Stimulated activated CD8-positive, alpha-beta memory T cell treated with anti-CD3 and anti-CD28 coated beads, Interleukin-2, amount 100 ng/mL, for 1 hour (primary cell): ENCODE measurements at places on chromosomes 12 and 14.
A peak's percentile ranks its signal among the peaks of the same experiment; 100 is the strongest.

DNA sequence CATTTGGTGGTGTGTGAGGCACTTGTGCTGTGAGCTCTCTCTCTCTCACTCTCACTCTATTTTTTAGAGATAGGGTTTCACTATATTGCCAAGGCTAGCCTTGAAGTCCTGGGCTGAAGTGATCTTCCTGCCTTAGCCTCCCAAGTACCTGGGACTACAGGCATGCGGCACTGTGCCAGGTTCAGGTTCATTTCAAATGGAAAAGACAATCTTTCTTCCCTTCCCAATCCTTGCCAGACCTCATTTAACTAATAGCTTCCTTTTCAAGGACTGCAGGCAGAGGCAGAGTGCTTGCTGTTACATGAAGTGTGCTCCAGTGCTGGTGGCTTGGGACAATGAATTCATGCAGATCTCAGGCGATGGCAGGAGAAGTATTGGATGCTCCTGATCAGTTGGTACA is 73.2 kb upstream of the BICD1 start:
- DNase-seq: no peak

DNA sequence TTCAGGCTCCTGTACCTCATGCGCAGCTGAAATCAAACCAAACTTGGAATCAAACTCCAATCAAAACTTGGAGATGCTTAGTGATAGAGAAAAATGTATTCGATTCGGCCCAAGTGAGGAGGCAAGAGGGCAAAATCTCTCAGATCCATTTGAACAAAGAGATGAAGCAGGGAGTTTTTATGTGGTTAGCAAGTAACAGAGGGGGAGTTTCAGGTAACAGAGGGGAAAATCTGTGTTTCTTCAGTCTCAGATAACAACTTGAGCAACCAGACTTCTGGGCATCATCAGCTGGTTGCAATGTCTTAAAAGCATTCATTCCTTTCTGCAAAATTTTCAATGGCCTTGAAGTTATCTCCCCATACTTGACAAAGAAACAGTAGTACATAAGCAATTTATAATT is 245.1 kb upstream of the AVPR1A start:
- no peak for DNase-seq

GRCh38 chr14:59146484-59146883 is 42.0 kb upstream of the DAAM1 start:
- no peak for DNase-seq

DNA sequence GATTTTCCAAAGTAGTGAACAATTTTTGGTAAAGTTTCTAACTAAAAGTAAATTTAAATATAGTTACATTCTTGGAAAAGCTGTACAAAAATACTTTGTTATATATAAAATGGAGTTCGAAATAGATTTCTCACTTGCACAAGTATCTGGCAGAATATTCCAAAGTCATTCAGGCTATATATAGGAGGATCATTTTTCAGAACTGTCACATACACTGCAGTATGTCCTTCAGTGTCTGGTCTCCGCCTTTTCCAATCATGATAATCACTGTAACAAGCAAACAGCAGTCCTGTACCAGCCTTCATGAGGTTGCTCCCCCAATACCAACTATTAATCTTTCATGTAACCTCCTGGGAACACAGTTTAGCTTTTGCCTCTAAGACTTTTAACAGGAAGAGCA is 18.6 kb downstream of the TBK1 start:
- DNase-seq: no peak

DNA sequence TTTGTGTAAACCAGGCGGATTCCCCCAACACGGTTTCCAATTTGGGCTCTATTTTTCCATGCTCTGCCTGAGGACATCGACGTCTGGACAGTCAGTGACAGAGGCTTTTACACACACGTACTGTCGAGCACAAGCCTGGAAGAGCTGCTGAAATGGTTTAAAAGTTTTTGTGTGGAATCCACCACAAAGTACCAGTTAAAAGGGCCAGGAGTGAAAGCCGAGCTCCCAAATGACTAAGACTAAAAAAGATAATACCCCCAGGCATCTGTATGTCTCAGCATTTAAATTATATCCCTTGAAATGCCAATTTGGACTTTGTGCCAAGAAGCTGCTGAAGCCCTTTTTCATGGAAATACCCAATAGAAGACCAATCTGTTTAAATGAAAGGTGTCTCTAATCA is 173.2 kb downstream of the EGLN3 start:
- no peak for DNase-seq

- DNase-seq: no peak
Observed at GRCh38 chr12:2150833-2151232, 98.0 kb downstream of the CACNA1C start.

GRCh38 chr12:107242189-107242588 is 148.8 kb upstream of the CRY1 start:
- DNase-seq: no peak

GRCh38 chr12:124564971-124565491 is 2.4 kb downstream of the NCOR2 start:
- no peak for DNase-seq

GRCh38 chr12:115820656-115821055 is 456.8 kb downstream of the MED13L start:
- DNase-seq: no peak

- no peak for DNase-seq
Observed at GRCh38 chr12:57461276-57461916, 1.8 kb downstream of the GLI1 start.

DNA sequence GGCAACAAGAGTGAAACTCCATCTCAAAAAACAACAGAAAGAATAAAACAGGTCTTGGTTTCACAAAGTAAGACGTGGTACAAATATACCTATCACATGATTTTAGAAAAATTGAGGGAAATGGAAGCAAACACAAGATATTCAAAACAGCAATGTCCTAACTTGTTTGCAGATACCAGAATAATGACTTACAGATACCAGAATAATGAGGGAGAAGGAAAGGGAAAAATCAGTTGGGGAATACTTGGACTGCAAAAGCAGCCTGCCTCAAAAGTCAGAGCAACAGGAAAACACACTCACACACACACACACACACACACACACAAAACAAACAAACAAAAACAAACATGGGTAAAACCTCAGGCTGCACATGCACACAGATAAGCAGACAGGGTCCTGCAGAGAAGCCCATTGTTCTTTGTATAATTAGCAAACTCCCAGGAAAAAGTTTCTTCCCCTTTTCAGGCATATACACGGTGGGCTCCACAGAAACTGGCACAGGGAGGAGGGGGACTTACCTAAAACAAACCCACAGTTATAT is 65.7 kb upstream of the CAPRIN2 start:
- DNase-seq: no peak

GRCh38 chr12:25382311-25383106 is 131.8 kb upstream of the KRAS start:
- no peak for DNase-seq

GRCh38 chr14:77579065-77579464 is 37.4 kb downstream of the SPTLC2 start:
- DNase-seq: no peak

- peak; percentile 17 for DNase-seq
Observed at GRCh38 chr12:104201238-104202001, 14.2 kb upstream of the TXNRD1 start.

GRCh38 chr12:105048315-105048714 is 35.9 kb downstream of the ALDH1L2 start:
- DNase-seq: no peak

GRCh38 chr14:96121660-96122395 is 82.7 kb downstream of the C14orf132 start:
- DNase-seq: no peak

- no peak for DNase-seq
Observed at GRCh38 chr12:57198329-57198728, 18.3 kb upstream of the NXPH4 start.

DNA sequence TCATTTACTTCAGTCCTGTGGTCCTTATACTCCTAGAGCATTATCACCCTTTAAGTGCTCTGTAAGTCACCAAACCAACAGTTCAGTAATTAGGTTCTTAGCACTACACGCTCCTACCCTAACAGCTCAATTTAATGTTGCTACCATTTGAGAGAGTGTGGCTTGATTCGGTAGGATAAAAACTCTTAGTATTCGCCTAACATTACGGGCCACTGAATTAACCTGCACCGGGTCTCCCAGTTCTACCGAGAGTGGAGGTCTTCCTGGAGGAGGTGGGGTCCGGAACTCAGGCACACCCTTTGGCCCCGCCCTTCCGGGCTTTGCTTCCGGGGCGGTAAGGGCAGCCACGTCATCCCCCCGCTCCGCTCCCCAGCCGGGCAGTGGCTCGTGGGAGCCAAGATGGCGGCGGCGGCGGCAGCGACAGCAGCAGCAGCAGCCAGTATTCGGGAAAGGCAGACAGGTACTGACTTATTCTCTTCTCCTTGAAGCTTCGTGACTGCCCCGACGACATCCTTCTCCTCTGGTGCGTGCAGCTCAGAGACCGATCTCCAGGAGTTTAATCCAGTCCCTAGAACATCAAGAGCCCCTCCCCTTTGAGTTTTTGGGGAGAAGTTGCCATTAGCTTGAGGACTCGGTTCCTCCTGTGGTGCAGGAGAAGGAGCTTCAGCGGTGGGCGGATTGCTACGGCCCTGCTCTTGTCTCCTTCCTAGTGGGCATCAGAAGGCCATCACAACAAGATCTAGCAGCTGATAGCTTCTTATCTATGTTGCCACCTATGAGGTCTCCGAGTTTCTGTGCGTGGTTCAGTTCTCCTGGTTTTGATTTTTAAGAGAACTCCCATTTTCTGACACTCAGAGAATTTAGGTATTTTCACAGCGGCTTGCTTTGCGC is at the start of gene SCFD1:
Gene SCFD1 (plus strand): TSS at position 380 of the 891 bp plus-strand sequence. CDS start 20 bp downstream, at position 400.
- DNase-seq: peak; percentile 86

DNA sequence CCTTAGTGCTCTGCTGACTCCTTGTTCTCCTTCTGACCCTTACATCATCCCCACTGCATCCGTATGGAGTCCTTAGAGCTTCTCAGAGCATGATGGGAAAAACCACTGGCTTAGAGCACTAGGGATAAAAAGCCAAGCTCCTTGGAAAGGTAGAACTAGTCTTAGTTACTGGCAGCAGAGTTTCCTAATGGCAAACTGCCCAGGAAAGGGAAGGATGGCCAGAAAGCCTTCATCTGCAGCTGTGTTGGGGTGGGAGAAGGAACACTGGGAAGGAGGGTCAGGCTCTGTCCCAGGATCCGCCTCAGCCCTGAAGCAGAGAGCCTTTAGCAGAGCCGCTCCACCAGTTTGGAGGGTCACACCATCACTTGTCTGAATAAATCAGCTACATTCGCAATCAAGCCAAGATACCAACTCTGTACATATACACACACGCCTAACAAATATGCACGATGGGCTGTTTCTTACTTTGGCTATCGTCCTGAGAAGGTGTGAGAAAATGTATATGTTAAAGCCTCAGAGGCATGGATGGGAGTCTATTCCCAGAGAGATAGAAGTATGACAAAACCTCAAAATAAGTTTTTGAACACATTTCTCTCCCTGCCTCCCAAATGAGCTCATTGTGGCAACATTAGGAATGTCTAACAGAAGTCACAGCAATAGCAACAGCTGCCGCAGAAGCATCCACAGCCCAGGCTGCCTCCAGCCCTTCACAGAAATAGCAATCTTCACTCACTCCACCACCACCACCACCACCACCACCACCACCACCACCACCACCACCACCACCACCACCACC is 18.6 kb upstream of the GALNT8 start:
- DNase-seq: no peak

GRCh38 chr12:94049718-94050117 is 98.7 kb upstream of the PLXNC1 start:
- no peak for DNase-seq

DNA sequence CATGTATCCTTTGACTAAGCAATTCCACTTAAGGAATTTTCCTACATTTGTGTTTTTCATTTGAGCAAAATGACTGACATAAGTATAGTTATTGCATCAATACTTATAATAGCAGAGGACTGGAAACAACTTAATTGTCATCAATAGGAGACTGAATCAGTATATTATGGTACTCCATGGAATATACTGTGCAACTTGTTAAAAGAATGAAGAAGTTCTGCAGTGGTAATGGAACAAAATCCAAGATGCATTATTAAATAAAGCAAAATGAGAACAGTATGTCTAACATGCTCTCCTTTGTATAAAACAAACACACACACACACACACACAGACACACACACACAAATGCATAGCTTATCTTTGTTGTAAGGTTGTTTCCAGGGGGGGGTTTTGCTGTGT is 303.1 kb downstream of the RAD51B start:
- DNase-seq: no peak

GRCh38 chr12:123741937-123742572 is 20.0 kb upstream of the DNAH10 start:
- no peak for DNase-seq

DNA sequence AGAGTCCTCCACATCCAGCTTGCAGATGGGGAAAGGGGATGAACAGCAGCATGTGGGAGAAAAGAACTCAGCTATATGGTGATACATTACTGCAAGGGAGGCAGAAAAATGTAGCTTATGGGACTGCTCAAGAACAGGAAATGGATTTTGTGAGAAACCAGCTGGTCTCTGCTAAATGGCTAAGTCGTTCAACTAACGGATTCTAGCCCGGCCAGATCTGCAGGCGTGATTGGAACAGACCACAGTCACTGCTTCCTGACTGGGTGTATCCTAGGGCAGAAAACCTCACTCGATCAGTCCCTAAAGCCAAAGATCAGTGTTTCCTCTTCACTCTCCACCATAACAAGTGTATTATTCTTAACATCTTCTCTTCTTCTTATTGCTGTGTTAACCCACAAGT is 8.1 kb upstream of the PTGDR start:
- no peak for DNase-seq

- no peak for DNase-seq
Observed at GRCh38 chr14:24840204-24840893, 206.4 kb upstream of the GZMB start.

DNA sequence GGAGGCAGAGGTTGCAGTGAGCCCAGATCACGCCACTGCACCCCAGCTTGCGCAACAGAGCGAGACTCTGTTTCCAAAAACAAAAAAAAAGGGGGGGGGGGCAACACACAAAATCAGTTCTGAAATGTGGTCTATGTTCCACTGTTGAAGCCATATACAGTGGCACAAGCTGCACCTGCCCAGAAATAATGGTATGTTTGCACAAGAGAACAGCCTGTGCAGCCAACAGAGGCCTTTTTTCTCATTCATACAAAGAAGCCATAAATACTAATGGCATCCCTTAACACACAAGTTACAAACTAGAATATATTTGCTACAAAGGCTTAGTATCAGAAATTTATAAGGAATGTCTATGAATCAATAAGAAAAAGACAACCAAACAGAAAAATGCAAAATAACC is 37.1 kb downstream of the ITPR2 start:
- no peak for DNase-seq
